Upper lobe of left lung (tissue), 6 donors: ENCODE measurements at places on chromosomes 13 and 19. TPM values are rescaled to one million over a fixed set of nuclear protein-coding genes. Genes with fewer than 3 reads are reported as not detected.

TINCR gene
- total RNA-seq, result 12.8 TPM

CD22 gene
- 36.7 TPM for total RNA-seq

PRR12 gene
- 18.4 TPM for total RNA-seq

GRCh38 chr13:66689037-66689619 lies 541.0 kb downstream of the PCDH9 start:
- no peak for DNase-seq

DNA sequence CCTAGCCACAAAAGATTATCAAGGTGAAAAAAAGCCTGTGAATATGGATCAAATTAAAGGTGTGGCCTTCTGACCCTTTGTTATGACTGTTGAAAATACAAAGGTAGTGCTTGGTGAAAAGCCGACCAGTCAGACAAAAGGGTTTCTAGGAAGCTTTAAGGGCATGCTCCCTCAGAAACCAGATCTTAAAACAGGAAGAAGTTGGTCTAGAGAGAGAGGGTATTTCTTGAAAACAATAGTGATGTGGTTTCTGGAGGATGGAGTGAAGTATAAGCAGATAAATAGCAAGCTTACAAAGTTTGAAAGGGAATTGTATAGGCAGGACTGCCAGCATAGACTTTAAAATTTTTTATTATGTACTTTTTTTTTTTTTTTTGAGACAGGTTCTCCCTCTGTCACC lies 5.0 kb upstream of the EID2 start:
- DNase-seq, result no peak

DNA sequence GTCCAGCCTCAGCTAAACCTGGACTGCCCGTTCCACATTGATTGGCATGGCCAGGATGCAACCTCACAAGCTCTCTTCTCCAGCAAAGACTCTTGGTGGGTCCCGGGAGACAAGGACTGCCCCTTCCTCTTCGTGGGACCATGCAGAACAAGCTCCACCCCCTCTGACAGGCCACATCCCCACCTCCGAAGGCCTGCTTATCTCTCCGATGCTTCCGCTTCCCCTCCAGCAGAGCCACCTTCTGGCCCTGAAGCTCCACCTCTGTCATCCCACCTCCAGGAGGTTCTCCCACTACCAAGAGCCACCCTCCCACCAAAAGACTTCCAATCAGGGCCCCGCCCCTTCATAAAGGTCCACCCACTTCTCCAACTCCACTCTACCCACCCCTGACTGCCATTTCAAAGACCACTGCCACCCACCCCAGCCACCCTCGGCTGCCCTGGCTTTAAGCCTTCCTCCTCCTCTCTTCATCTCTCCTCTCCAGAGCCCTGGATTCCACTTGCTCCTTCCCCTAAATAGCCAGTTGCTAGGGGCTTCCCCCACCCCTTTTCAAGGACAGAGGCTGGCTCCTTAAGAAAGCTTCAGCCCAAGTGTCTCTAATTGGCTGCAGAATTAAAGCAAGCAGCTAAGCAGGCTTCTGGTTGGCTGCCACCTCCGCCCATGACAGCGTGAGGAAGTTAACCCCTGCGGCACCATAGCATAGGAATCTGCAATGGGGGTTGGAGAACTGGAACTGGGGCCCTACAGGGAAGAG lies 9.9 kb downstream of the LRFN1 start:
- DNase-seq, result no peak

DNA sequence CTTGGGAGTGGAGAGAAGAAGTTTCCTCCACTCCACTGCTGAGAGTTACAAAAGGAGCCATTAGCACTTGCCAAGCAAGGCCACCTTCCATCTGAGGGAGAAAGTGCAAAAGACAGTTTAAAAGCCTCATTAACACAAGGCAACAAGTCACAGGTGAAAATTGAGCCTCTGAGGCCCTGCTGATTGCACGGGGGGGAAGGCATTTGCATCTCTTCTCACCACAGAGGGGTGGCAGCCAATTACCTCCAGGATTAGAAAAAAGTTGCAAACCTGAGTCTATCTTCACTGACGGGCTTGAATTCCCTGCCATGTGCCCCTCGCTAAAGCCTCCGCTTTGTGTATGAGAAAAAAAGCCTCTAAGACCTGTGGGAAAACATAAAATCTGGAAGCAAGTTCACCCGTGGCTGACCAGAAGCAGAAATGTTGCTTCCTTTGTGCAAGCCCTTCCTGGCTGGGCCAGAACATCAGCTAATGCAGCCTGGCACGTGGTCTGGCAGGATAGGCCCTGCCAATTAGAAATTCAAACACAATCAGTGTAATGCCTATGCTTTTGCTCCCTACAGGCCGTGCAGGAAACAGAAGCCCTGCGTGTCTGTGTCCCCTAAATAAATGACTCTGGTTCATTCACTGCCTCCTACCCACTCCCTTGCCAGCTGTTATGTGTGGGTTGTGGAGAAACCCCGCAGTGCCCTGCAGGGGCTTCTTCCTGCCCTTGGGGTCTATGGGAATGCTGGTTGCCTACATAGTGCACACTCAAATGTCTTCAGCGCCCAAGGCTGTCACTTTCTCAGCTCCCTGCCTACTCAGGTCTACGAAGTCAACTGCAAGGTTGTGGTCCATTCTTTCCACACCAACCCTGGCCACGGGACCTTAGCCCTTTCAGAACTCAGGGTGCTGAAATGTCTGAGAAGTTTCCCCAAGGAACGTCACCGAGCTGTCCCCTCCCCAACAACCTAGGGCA lies 150.2 kb downstream of the UQCRFS1 start:
- no peak for DNase-seq

GRCh38 chr13:83190020-83190419 lies 692.3 kb downstream of the SLITRK1 start:
- no peak for DNase-seq

GRCh38 chr13:78247362-78247761 lies 328.7 kb upstream of the EDNRB start:
- DNase-seq, result no peak

DNA sequence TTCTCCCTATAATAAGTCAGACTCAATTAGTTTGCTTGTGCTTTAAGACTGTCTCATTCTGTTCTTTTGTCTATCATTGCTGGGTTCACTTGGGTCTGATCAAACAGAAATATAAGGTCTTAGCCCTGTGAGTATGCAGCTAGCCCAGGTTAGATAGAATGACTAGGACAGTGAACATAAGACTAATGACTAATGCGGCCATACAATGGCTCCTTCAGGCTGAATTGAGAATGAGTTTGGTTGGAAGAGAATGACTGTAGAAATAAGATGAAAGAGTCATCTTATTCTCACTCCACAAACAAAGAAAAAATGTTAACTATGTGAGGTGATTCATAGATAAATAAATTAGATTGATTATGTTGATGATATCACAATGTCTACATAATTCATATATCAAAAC lies 50.1 kb upstream of the OBI1 start:
- no peak for DNase-seq
